Activated T-cell treated with anti-CD3 and anti-CD28 coated beads for 1 hour (primary cell): ENCODE measurements at places on chromosomes 4 and X.

- no peak for DNase-seq
Observed at GRCh38 chr4:148487181-148487580, 45.0 kb upstream of the NR3C2 start.

- no peak for DNase-seq
Observed at GRCh38 chrX:107117993-107118321, 665 bp downstream of the RBM41 start.

- DNase-seq, result no peak
Observed at GRCh38 chr4:126708716-126709115, 924.0 kb upstream of the INTU start.

- no peak for DNase-seq
Observed at GRCh38 chr4:21032089-21032645, 331.9 kb downstream of the PACRGL start.

DNA sequence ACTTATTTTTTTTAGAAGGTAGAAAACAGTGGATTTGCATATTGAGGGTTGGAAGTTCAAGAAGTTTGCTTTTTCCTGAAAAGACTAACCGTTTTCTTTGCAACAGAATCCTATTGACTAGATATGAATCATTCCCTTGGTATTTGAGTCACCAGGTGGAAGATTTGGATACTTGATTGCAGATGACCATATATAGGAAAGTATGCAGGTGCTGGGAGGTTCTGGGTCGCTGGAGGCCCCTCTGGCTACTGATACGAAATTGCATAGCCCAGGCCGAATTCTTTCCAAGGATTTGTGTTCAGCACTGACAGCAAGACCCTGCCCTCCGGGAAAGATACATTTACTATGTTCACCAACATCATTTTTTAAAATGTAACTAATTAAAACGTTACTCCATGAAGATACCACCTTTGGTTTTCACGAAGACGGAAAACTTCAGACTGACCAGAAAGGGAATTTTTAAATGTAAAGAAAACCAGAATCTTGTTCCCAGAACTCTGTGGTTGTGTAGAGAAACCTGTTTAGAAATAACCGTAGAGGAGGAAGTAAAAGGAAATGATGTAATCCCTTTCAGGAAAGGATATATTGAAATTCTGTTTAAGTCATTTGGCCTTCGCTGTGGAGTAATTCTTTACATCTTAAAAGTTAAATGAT lies 946 bp downstream of the ANXA3 start:
- no peak for DNase-seq

DNA sequence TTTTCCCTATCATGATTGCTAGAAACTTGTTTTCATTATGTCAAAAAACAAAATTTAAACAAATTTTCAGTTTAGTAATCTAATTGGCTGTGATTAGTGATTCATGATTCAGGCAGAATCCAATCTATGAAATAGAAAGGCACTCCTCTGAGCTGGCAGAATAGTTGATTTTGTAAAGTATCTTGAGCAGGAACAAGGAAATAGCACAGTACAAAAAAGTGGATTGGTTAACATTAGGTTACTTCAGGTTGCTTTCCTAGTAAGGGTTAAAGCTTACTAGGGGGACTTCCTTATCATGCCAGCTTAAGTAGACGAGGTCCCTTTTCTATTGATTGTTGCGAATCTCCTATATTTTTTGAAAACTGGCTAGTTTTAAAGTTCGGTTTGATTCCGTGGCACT lies 43.4 kb upstream of the PRDM5 start:
- DNase-seq, result no peak
